ENCODE measurements at places on chromosomes 1 and 21.

GRCh38 chr1:65681096-65681495, 111.6 kb upstream of the PDE4B start:
- DNase-seq, result no peak

DNA sequence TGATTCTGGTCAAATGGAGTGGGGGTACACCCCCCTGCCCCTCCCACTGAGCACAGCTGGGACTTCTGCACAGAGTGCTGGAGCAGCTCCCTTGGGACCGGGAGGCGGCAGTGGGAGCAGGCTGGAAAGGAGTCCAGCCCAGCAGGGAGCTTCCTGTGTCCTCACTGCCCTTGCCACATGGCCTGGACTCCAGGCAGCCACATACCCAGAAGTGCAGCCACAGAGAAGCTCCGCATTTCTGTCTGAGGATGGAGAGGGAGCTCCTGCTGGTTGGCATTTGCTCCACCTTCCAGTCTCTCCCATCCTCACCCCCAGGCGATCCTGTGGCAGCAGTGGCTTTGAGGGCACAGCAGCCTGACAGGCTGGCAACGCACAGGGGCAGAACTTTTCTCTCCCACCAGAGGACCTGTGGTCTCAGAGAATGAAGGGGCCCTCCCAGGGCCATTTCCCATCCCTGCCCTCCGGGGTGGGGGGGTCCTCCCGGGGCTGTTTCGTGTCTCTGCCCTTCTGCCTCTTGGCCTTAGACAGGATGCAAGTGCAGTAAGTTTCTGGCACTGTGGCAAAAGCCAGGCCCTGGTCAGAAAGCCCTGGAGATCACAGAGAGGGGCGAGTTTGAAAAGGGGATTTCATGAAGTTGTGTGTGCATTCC, 103.6 kb upstream of the COL6A1 start:
- no peak for DNase-seq

- no peak for DNase-seq
Observed at GRCh38 chr1:98203466-98203865, 282.6 kb upstream of the DPYD start.

DNA sequence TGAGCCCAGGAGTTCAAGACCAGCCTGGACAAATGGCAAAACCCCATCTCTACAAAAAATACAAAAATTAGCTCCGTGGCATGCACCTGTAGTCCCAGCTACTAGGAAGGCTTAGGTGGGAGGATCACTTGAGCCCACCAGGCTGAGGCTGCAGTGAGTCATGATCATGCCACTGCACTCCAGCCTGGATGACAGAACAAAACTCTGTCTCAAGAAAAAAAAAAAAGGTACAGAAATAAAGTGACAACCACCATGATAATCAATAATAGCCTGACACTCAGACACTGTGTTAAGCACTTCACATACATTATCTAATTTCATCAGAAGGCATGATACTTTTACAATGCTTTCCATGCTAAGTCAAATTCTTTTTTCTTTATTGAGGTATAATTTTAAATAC, 53.1 kb downstream of the ST7L start:
- no peak for DNase-seq

DNA sequence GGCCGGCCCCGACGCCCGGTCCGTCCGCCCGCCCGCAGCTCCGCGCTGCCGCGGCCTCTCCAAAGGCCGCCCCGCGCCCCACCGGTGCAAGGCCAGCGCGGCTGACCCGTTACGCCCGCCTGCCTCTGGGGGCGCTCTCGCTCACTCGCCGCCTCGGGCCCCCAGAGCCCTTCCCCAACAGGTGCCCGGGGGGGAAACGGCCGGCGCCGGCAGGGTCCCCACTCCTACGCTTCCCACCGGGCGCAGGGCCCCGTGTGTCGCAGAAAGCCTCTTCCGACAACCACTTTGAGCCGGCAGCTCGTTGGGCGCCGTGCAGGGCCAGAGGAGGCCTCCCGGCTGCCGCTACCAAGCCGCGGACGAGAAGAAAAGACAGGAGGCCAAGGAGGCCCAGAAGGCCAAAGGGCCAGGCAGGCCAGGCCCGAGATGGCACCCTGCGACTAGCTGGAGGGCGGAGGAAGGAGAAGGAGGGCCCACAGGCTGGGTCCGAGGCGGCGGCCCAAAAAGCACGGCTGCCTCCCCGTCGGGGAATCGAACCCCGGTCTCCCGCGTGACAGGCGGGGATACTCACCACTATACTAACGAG, 64.9 kb upstream of the FCGR2A start:
- DNase-seq, result no peak

GRCh38 chr1:88191917-88192316, 492.2 kb upstream of the PKN2 start:
- DNase-seq, result no peak

DNA sequence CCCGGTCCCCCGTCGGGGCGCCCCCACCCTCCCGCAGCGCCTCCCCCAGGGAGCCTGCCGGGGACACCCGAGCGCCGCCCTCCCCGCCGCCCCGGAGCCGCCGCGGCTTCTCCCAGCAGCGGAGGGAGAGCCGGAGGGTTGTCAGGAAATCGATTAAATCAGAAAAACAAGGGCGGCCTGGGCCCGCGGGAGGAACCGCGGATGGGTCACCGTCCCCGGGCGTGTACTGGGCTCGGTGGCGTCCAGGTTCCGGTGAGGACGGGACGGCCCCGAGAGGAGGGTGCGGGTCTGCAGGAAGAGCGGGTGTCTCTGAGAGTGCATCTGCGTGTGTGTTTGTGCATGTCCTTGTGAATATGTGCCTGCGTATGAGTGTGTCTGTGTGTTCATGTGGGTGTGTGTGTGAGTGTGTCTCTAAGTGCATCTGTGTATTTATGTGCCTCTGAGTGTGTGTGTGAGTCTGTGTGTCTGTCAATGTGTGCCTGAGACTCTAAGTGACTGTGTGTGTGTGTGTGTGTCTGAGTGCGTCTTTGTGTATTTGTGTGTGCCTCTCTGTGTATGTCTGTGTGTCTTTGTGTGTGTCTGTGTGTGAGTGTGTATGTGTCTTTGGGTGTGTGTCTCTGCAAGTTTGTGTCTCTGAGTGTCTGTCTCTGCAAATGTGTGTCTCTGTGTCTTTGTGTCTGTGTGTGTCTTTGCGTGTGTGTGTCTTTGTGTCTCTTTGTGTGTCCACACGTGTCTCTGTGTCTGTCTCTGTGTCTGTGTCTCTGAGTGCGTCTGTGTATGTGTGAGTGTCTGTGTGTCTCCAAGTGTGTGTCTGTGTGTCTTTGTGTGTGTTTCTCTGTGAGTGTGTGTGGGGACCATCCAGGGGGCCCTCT, 1.1 kb downstream of the SPSB1 start:
- DNase-seq, result peak; percentile 79

- DNase-seq, result no peak
Observed at GRCh38 chr1:167690053-167690452, 31.7 kb upstream of the MPZL1 start.

- DNase-seq, result no peak
Observed at GRCh38 chr1:160789051-160789701, 6.8 kb upstream of the LY9 start.

DNA sequence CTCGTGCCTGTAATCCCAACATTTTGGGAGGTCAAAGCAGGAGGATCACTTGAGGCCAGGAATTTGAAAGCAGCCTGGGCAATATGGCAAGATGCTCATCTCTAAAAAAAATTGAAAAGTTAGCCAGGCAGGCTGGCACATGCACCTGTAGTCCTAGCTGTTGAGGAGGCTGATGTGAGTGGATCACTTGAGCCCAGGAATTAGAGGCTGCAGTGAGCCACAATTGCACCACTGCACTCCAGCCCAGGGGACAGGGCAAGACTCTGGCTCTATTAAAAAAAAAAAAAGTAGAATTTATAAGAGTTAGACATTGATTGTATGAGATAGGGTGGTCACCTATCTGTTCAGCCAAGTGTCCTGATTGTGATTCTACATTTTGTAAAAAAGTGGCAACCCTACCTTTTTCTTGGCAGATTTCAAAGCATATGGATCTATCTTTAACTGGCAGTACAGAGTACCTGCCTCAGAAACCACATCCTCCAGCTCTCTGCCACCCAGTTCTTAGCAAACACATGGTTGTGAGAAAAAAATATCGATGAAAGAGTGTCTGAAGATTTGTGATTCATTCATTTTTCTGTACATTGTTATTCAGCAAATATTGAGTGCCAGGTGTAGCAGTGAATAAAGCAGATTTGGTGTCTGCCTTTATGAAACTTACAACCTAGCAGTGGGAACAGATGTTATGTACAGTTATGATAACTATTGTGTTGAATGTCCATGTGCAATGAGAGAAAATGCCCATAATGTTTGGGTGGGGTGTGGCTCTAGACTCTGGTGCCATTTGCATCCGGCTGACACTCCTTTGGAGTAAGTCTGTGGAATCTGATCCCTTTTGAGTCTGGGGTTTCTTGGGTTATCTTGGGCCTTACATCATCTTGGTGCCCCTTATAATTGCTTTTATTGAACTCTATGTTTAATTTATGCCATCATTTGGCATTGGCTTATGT, 82.5 kb downstream of the ST3GAL3 start:
- DNase-seq, result no peak

- DNase-seq, result no peak
Observed at GRCh38 chr21:42570841-42571387, 57.3 kb downstream of the SLC37A1 start.

DNA sequence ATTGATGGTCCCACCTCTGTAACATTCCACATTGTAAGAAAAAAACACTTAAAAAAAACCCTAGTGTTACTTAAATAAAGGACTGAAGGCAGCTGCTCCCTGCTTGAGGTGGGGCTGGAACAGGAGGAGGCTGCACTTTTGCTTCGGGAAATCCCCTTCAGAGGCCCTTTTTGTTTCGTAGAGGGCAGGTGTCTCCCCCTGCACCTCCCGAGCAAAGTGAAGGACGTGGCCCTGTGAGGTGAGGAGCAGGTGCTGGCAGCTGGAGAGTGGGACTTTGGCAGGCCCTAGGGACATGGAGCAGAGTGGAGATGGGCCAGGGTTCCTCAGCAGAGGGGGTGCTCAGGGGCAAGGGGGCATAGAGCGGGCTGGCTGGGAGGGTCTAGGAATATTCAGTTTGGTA, 33.4 kb upstream of the WNT4 start:
- DNase-seq, result no peak

GRCh38 chr21:28937737-28938136, 54.9 kb downstream of the LTN1 start:
- no peak for DNase-seq

- DNase-seq, result no peak
Observed at GRCh38 chr1:152160576-152160975, 1.5 kb upstream of the RPTN start.

DNA sequence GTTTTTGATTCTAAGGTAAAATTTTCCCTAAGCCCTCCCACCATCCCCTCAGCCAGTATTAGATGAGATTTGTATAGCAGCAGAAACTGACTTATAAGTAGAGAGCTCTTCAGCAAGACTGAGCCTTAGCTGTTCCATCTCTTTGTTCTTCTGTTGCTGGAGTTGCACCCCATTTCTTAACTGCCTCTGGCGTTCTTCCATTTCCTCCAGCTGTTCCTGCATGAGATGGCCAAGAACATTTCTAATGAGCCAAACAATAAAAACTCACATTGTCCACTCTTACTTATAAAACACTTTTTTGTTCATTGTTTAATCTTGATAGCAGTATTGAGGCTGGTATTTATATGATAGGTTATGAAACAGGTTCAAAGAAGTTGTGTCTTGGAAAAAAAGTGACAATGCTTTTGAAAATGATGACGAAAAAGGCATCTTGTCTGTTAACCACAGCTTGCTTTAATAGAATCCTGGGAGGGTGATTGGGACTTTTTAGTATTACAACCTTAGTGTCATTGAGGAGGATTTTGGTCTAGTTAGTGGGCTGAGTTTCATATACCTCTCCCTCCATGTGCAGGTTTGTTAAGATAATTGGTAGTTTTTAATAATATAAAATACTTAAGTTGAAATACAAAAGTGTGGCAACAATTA, 18.3 kb downstream of the SYNC start:
- no peak for DNase-seq

- no peak for DNase-seq
Observed at GRCh38 chr1:245678860-245679411, 524.2 kb downstream of the KIF26B start.

DNA sequence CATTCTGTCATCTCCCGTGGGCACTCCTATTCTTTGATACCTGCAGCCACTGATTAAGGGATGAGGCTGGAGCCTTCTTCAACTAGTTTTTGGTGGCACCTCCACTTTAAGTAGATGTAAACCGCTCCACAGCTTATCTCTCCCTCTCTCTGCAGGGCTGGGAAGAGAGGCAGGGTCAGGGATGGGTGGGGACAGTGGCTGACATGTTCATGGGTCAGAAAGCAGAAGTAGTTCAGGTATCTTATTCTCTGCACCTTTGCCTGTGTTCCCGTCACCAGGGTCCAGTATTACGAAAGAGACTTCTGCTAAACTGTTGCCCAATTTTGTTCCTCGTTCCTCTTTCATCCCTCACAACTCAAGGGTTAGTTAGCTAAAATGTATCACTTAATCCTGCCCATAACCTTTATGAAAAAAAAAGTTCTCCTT, 51.7 kb upstream of the EDEM3 start:
- DNase-seq, result no peak

DNA sequence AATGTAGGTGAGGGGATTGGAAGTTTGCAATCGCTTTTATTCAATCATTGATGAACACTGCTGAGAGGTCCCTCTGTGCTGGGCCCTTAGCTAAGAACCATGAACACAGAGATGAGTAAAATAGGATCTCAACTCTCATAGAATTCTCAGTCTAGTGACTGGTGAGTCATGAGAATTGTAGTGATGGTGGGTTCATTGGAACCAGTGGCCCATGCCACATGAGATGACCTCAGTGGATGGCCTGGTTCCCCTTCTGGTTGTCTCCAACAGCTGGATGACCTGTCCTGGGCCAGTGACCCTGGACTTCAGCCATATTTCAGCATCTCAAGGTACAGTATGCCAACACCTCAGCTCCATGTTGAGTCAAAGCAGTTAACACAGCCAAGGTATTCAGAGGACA, 21.3 kb upstream of the S100A10 start:
- no peak for DNase-seq

DNA sequence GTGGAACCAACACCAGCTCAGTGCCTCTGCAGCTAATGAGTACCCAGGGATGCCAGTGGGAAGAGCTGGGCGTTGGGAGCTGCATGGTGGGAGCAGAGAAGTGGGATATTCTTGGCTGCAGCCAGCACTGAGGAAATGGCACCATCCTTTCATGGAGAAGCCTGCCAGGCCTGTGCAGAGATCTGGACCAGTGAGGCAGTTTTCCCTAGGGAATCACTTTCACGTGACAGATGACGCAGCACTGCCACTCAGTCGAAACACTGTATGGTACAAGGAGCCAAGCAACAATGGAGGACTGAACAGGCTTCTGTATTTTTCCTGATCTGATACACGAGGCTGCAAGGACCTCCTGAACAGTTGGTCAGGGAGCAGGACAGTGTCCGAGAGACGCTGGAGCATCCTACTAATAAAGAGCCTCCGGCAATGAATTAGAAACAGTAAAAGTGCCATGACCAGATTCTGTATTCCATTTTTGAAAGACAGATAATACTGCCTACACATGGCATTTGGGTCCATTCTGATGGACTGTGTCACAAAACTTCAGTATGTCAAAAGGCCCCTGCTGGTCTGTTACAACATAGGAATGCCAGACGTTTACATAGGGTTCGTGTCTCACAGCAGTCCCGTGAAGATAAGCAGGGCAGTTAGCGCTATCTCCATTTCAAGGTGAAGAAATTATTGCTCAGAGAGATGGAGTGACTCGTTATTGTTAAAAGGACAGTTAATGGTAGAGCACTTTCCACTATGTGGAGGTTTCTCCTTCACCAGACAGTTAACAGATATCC, 44.0 kb upstream of the LMO4 start:
- DNase-seq, result no peak

GRCh38 chr1:42173155-42173933, 8.8 kb upstream of the GUCA2A start:
- peak; percentile 55 for DNase-seq

GRCh38 chr1:21334214-21335087, 44.2 kb upstream of the ECE1 start:
- DNase-seq, result no peak

- DNase-seq, result no peak
Observed at GRCh38 chr1:99867682-99868081, 17.5 kb downstream of the AGL start.

Measured in kidney glomerular epithelial cell (primary cell).